ENCODE measurements at places on chromosomes 13 and 19. TPM values are rescaled to one million over a fixed set of nuclear protein-coding genes. Genes with fewer than 3 reads are reported as not detected.

The ZNF112 gene
- 7.6 TPM for total RNA-seq

The CYP4F8 gene
- total RNA-seq: not detected

The DLL3 gene
- 0.12 TPM for total RNA-seq

The DIAPH3 gene
- 9.6 TPM for total RNA-seq

The HSH2D gene
- not detected for total RNA-seq

The FGF22 gene
- total RNA-seq: not detected

The LYL1 gene
- total RNA-seq: 0.77 TPM

The ZNF540 gene
- total RNA-seq: 0.50 TPM

The C13orf42 gene
- total RNA-seq: not detected

The ZNF493 gene
- total RNA-seq: 17.6 TPM
